Skin of body (tissue), 3 donors: ENCODE measurements at places on chromosomes 3 and 15.

GRCh38 chr3:101898752-101899169, 49.4 kb downstream of the NFKBIZ start:
- peak; percentile 5 for DNase-seq

DNA sequence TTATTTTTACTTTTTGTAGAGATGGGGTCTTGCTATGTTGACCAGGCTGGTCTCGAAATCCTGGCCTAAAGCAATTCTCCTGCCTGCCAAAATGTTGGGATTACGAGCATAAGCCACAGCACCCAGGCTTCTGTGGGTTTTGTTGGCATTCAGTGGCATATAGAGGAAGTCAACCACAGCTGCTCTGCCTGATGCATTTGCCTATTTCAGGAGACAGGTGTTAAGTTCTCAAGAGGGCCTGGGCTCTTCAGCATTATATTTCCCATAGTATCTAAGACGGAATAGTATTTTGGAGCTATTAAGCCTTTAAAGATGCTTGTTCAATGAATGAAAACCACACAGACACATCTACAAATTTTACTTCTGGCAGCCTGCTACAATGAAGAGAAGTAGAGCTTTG, 73.5 kb upstream of the CSPG5 start:
- DNase-seq, result no peak

DNA sequence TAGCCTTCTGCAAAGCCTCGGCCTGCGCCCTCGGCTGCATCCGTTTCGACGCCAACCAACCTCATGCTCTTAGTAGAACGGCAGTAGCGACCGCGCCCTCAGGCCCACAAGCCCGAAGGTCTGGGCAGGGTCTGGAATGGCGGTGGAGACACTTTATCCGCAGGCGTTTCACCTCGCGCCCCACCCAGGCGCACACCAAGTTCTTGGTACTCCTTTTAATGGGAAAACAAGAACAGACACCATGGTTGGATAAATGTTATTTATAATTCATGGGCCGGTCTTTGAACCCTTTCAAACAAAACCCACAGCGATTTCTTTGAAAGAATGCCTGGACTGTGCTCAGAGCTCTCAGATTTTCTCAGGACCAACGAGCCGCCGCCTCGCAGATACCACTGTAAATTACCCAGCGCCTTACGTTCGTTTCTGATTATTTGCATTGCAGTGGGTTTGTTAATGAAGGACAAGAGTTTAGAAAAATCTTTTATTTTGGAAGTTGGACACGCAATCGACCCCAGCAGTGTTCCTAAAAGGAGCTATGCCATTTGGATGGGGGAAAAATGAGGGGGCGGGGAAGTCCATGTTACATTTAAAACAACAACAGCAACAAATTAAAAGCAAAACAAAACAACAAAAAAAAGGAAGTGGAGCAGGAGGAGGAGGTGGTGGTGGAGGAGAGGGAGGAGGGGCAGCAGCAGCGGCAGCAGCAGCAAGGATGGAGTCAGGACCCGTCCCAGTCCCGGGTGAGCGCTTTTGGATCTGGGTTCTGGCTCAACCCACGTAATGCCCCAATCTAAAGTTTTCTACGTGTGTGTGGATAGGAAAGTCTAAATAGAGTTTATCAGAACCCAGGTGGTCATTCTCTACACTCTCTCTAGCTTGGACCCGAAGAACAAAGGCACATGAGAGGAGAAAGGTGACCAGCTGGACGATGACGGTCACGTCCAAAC, 993 bp upstream of the ISL2 start:
- DNase-seq, result no peak

GRCh38 chr3:66582721-66583423, 82.0 kb upstream of the LRIG1 start:
- DNase-seq, result no peak

DNA sequence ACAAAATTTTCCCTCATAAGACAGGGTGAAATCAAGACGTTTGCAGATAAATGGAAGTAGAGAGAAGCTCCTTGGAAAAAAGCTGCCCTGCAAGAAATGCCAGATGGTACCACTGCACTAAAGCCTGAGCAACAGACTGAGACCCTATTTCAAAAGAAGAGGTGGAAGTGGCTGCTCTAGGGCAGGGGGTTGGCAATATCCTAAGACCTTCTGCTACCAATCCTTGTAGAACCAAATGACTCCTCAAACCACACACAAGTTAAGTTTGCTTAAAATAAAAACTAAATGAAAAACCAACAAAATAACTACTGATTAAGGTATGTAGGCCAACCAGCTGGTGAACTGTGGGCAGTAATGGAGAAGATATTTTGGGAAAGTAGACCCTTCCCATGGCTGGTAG, 21.3 kb downstream of the RAB43 start:
- no peak for DNase-seq

DNA sequence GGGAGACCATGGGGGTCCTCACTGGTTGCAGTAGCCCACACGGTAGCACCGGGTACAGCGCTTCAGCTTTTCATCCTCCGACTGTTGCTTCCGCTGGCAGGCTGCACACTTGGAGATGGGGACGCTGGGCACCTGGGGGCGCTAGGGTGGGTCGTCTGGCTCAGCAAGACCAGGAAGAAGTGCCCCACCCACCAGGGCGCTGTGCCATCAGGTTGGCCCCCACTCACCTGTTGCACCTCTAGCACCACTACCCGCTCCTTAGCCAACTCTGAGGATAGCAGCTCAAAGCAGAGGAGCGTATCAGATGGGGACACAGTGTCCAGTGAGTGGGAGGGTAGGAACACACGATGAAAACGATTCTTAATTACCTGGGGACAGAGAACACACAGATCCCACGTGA, 7.7 kb upstream of the QARS1 start:
- DNase-seq, result no peak

GRCh38 chr3:140319739-140320138, 358.1 kb upstream of the TRIM42 start:
- DNase-seq, result no peak

DNA sequence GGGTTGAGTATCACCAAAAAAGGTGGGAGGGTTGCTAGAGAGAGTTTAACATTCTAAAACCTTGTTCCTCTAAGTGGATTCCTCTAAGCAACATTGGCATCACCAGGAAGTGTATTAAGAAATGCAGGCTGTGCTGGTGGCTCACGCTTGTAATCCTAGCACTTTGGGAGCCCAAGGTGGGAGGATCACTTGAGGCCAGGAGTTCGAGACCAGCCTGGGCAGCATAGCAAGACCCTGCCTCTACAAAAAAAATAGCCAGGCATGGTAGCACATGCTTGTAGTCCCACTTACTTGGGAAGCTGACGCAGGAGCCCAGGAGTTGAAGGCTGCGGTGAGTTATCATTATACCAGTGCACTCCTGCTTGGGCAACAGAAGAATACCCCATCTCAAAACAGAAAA, 4.6 kb downstream of the MYNN start:
- no peak for DNase-seq

GRCh38 chr3:147701195-147701594, 292.0 kb downstream of the ZIC1 start:
- DNase-seq, result no peak

DNA sequence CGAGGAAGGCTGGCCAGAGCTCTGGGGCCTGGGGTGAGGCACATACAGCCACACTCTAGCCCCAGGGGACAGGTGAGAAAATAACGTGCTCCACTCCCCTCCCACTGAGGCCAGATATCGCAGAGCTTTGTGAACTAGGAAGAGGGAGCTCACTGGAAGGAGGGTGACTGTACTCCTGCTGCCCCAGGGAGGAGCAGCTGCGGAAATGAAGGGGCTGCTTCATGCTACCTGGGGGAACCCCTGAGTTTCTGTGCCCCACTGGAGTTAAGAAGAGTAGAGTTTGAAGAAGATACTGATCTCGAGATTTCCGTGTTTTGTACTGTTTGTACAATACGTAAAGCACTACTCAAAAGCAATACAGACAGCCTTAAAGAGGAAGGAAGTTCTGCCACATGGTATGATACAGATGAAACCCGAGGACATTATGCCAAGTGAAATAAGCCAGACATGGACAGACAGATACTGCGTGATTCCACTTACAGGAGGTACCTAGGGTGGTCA, 44.6 kb downstream of the CMTM6 start:
- DNase-seq, result no peak

- no peak for DNase-seq
Observed at GRCh38 chr3:128714887-128715491, 11.0 kb upstream of the RAB7A start.

- no peak for DNase-seq
Observed at GRCh38 chr3:106049821-106050220, 181.0 kb upstream of the CBLB start.

DNA sequence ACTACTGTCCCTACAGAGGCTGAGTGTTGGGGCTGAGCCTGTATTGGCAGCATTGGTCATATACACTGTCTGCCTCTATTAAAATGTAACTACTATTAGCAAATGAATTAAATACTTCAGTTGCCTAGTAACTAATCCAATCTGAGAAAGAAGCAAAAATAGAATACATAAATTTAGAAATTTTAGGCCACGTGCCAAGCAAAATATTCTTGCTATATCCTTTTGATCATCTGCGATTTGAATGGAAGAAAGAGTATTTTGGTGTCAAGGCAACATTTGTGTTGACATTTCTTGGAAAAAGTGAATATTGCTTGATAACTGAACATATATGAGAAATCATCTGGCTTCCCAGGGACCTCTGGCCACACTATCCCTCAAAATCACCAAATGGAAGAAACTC, 148.2 kb upstream of the TOPAZ1 start:
- DNase-seq, result no peak

DNA sequence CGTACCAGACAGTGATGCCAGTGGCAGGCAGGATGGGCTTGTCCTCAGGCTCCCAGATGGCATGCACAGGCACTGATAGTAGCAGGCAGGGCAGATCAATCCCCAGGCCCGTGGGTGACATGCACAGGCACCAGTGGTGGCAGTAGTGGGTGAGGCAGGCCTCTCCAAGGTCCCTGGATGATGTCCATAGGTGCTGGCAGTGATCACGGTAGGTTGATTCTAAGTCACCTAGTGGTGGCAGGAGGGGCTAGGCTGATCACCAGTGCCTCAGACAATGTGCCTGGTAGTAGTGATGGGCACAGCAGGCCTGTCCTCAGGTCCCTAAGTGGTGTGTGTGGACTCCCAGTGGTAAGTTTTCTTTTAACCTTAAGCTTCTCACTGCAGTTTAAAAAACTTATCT, 19.6 kb downstream of the CEP63 start:
- DNase-seq, result no peak

- DNase-seq, result peak; percentile 5
Observed at GRCh38 chr3:141646760-141647561, 91.1 kb upstream of the RNF7 start.

DNA sequence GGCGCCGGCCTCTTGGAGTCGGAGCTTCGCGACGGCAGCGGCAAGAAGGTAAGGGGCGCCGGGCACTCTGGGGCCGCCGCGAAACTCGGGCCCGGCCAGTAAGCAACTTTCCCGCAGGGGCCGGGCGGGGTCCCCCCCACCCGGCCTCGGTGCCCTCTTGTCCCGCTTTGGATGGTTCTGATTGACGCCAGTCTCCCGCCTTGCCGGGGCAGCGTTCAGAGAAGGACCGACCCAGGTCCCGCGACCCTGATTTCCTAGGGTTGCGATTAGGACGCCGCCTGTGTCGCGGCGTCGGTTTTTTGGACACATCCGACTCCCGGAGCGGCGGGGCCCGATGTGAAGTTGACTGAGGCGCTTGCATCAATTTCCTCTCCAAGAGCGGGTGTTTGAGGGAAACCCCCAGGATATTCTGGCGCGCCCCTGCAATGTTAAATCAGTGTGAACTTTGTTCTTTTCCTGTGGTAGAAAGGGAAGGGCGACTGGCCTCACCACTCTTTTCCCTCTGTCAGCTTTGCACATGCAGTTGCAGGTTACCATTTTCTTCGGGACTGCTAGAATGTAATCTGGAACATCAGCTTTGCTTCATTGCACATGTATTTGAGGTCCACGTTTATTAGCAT, 755 bp downstream of the PDE8A start:
- peak; percentile 19 for DNase-seq

DNA sequence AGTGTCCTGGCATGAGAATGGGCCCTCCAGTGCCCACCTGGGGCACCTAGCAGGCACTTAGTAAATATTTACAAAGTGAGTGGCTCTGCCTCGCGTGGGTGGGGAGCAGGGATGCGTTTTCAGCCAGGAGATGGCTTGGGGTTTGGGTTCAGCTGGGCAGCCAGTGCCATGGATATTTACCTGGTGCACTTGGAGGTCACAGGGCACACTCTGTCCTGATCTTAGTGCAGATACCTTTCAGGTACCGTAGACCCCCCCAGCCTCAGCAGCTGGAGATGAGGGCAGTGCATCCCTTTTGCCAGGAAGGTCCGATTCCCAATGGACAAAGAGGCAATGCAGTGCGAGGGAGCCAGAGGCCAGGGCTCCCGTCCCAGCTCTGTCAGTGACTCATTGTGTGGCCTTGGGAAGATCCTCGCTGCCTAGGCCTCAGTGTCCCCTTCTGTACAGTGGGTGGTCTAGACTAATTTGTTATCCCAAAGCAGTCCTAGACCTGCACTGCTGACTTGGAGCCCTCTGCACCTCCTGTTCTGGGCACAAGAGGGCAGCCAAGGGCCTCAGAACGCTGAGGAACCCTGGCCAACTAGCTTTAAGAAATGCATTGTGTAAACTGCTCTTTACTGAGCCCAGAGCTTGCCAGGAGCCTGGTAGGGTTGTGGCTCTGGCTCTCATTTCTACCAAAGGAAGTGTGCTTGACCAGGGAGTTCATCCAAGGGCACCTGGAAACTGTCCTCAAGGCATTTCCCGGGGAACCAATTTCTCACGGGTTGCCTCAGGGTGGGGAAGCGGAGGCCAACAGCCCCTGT, 16.0 kb downstream of the HDAC11 start:
- DNase-seq, result peak; percentile 82

DNA sequence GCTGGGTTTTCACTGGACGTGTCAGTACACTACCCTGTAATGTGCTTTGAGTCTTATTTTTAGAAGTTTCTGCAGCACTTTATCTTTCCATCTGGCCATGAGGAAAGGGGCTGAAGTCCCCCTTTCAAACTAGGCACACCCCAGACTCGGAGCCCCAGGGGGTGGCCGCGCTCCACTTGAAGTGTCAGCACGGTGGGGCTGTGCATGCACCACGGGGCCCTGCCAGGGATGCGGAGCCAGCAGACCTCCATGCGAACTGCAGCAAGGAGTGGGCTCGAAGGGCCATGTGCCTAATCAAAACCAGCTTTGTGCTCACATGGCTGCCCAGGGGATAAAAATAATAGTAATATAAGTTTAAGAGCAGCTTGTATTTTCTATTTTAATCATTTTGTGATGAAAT, 100.9 kb upstream of the HACD2 start:
- DNase-seq, result no peak

DNA sequence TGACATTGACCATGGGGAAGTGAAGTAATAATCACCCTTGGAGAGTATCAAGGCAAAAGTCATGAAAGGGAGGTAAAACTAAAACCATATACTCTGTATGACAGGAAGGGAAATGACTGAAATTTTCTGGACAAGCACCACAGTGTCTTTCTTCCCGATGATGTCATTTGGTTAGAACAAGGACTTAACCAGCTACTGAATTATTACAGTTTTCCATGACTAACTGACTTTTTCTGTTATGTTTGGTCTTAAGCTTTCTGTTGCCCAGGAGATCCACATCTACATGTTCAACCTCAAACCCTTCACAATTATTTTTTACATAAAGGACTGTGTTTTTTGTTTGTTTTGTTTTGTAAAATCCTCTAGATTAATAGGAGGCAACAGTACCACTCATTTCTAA, 191.9 kb upstream of the IL12A start:
- DNase-seq, result peak; percentile 35

- peak; percentile 14 for DNase-seq
Observed at GRCh38 chr3:179324270-179324754, 1.5 kb downstream of the ZNF639 start.

GRCh38 chr15:26087881-26088280, 224.8 kb upstream of the ATP10A start:
- DNase-seq, result no peak

- DNase-seq, result no peak
Observed at GRCh38 chr3:58688574-58688973, 22.0 kb upstream of the FAM3D start.
